ENCODE measurements at places on chromosomes 1 and 21.
A peak's percentile ranks its signal among the peaks of the same experiment; 100 is the strongest.

DNA sequence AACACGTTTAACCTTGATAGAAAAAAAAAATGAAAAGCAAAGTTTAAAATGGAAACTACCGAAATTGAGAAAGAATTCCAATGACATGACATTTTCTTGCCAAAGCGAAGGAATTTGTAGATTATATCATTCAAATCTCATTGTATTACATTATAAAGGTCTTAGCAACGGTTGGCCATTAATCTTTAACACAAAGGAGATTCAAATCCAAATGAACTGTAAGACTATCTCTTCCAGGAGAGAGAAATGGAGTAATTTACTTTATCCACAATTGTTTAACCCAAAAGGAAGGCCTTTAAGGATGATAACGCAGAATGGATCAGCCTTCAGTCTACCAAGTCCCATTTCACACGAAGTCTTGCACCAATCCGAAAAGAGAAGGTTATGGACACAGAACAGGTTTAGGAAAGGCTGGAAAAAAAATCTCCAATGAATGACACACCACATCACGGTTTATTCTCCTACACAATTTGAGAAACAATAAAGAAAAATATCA lies 1.5 kb downstream of the ENAH start:
- no peak for DNase-seq

- no peak for DNase-seq
Observed at GRCh38 chr1:3304246-3304645, 150.2 kb upstream of the ARHGEF16 start.

- DNase-seq, result no peak
Observed at GRCh38 chr1:182183606-182184005, 122.1 kb upstream of the ZNF648 start.

- DNase-seq, result no peak
Observed at GRCh38 chr1:213905344-213905743, 82.4 kb upstream of the PROX1 start.

- no peak for DNase-seq
Observed at GRCh38 chr1:2587860-2588571, 1.4 kb downstream of the PRXL2B start.

DNA sequence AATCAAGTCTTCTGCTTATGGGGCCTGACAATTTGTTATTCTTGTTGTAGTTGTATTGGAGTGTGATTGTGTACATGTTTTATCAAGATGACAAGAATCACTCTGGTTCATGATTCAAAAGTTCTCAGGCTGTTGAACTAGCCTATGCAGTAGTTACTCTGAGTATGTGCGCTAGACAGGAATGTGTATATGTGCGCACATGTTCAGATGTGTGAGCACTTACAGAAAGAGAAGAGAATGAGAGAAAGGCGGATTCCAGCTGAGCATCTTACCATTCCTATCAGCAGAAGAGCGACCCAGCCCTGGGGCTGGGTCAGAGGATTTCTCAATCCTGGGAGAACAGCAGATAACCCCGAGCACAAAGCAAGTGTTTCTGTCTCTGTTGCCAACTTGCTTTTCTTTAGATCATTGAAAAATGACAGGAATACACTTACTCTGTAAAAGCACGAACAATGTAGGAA lies 110.8 kb upstream of the HOOK1 start:
- no peak for DNase-seq

DNA sequence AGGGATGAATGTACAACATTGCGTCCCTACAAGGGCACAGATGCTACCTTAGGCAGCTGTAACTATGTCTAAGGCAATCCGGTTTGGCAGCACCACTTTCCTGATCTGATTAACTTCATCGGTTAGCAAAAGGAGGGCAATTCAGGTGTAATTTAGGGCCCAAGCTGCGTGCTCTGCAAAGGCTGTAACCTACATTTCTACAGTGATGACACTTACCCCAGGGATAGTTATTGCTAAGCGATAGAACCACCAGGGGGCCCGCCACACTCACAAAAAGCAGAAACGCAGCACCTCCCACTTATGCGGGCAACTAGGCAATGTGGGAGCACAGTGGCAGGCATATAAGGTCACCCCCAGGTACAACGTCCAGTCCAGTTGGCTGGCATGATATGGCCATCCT lies 113.5 kb downstream of the GDAP2 start:
- no peak for DNase-seq

DNA sequence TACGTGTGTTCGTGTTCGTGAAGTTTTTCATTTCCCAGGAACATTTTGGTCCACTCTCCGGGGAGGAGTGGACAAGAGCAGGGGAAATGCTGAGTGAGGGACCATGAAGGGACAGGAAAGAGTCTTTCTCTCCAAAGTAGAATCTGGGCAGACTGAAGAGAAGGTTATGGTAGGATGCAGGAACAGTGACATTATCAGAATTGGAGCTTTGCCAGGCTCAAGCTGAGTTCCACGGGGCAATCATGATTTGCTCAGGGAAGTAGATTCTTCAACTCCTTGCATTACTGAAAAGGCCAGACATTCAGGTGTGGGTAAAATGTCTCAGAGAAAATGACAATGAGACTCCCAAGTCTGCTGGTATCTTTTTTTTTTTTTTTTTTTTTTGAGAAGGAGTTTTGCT lies 16.6 kb downstream of the ATP1A4 start:
- no peak for DNase-seq

GRCh38 chr1:43960798-43961197 lies 9.0 kb upstream of the DPH2 start:
- DNase-seq, result no peak

GRCh38 chr1:173863224-173864161 lies 4.3 kb downstream of the GAS5 start:
- no peak for DNase-seq

DNA sequence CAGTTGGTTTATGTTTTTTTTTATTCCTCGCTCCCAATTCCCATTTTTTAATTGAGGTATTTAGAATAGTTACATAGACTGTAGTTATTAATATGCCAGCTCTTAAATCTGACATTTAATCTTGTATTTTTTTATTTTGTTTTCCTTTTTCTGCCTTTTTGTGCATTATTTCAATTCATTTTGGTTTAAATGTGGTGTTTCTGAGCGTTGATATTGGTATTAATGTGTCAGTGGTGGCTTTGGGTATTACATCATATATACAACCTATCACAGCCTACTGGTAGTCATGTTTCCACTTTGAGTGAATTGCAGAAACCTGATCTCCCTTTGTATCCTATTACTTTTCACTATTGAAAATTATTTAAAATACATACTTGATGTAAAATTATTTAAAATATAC lies 1027.3 kb downstream of the KCNT2 start:
- DNase-seq, result no peak

GRCh38 chr1:8318436-8318835 lies 522 bp downstream of the SLC45A1 start:
- no peak for DNase-seq

DNA sequence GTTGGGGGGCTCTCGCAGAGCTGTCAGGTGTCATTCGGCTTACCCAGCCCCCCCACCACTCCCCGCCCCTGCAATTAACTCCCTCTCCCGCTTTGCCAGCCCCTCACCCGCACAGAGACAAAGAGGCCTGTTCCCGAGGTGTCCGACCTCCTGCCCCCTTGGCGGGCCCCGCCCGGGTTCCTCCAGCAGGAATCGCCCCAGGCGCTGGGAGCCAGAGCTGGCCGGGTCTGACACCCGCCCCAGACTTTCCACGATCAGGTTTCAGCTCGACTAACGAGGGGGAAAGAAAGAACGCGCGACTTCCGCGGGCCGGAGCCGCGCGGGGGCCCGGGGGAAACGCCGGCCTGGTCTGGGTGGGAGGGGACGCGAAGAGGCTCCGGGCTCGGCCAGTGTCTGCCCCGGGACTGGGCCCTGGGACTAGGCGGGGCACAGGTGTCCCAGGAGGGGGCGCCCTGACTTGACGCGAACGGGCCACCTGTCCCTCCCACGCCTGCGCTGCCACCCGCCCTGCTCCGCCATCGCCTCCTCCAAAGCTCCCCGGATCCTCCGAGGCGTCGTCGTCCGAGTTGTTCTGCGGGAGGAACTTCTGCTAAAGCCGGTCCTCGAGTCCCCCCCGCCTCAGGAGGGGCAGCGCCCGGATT lies 36.4 kb upstream of the HHAT start:
- peak; percentile 43 for DNase-seq

- DNase-seq, result no peak
Observed at GRCh38 chr1:178094739-178095645, 1.1 kb downstream of the RASAL2 start.

- DNase-seq, result no peak
Observed at GRCh38 chr1:35888255-35888654, 5.2 kb downstream of the AGO1 start.

DNA sequence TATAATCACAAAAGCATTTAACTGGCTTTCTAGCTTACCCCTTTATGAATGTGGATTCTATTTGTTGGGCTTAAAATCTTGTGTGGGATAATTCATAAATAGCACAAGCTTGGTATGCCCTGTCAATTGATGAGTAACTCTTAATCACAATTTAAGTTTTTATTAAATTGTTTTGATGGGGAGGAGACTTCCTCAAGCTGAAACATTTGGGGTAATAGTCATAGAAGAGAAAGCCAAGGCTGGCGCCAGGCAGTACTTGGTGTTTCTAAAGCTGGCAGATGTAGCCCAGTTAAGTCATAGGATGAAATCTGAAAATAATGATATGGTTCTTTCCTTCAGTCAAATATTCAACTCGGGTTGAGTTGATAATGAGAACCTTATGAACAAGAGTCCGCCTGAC lies 167.2 kb downstream of the FMN2 start:
- DNase-seq, result no peak

DNA sequence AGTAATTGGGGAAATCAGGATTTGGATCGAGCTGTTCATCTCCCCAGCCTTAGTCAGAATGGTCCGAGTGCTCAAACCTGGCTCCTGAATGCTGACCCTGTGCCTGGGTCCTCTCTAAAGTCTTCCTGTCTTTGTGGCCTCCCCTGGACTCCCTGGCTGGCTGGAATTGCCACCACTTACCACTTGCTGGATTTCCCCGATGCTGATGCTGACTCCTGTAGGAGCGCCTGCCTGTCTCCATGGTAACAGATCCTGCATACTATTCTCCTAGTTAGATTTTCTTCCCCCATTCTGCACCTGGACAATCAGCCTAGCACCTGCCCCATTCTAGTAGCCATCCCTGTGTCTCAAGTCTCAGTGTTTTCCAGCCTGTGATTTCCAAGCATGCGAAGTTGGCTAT lies 382.2 kb upstream of the ESRRG start:
- DNase-seq, result no peak

GRCh38 chr1:88003255-88003654 lies 674.6 kb downstream of the LMO4 start:
- DNase-seq, result no peak

GRCh38 chr1:4600615-4601460 lies 53.6 kb upstream of the AJAP1 start:
- DNase-seq, result no peak

GRCh38 chr1:247825362-247825761 lies 1.4 kb upstream of the OR14A16 start:
- DNase-seq, result no peak

GRCh38 chr1:166089804-166090203 lies 77.0 kb downstream of the FAM78B start:
- no peak for DNase-seq

DNA sequence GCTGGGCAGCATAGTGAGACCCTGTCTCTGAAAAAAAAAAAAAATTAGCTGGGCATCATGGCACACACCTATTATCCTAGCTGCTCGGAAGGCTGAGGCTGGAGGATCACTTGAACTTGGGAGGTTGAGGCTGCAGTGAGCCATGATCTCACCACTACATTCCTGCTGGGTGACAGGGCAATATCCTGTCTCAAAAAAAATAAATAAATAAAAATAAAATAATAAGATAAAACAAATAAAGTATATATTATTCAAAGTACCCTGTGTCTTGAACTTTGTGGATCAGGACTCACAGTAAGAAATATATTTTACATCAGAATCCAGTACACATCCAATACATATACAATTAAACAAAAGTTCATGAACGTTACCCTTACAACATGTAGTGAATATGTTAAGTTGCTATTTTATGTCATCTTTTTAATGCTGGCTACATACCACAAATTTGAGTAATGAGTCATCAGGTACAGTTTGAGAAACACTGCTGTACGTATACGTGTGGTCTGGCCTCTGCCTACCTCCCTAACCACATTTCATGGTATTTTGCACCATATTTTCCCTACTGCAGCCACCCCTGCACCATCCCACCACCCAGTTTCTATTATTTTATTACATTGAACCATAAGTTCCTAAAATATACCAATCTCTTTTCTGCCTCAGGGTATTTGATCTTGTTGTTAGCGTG lies 4.4 kb downstream of the NME7 start:
- DNase-seq, result peak; percentile 20

DNA sequence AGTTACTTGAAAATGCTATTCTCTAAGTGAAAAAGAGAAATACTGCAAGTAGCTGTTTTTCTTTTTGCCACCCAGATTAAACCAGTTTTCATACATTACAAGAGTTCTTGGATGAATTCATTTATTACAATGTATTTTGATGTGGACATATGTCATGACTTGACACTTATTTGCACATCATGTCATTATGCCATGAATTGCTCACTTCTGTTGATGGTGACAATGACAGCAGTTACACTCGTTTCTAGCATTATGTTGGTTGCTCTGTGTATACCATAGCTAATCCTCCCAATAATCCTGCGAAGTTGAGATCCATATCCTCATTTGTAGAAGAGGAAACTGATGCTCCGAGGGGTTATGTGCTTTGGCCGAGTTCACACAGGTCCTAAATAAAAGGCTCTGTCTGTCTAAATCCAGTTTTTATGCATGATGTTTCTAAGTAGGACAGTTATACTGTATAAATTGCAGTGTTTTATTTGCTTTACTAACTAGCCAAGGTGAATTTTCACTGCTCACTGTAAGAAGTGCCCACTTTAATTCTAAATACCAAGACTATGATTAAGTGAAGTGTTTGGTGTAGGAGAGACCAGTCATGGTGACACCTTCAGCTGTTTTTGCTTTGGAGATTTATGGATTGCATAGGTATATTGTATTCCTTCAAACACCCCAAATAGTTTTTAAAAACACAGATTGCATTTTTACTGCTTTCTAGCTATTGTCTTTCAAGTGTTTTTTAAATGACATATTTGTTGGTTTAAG lies 56.7 kb downstream of the PRDM2 start:
- DNase-seq, result no peak

GRCh38 chr1:195415584-195415983 lies 1192.7 kb downstream of the KCNT2 start:
- DNase-seq, result no peak

DNA sequence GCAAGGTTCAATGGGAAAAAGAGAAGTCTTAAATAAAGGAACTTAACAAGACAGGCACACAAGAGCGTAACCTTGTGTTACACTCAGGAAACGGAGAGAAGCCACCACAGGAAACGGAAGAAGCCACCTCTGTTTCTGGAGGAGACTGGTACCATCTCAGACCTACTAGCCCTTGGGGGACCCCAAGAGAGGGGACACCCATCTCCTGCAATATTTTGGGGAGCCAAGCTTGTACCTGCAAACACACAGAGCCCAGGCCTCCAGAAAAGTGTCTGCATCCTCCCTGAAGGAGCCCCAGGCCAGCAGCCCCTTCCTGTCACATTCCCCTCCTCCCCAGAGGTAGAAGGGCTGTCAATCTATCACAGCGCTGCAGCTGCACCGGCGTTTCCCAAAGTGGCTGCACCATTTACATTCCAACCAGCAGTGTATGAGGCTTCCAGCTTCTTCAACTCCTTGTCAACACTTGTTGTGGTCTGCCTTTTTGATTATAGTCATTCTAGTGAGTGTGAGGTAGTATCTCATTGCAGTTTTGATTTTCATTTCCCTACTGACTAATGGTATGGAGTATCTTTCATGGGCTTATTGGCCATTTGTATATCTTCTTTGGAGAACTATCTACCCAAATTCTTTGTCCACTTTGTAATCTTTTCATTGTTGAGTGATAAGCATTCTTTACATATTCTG lies 23.0 kb upstream of the PADI1 start:
- no peak for DNase-seq
